ENCODE measurements at places on chromosomes 16 and 17.

- DNase-seq, result no peak
Measured at GRCh38 chr16:51877686-51878085, 669.3 kb downstream of the TOX3 start.

GRCh38 chr16:11393861-11394592 is 48.8 kb downstream of the RMI2 start:
- peak; percentile 20 for DNase-seq

DNA sequence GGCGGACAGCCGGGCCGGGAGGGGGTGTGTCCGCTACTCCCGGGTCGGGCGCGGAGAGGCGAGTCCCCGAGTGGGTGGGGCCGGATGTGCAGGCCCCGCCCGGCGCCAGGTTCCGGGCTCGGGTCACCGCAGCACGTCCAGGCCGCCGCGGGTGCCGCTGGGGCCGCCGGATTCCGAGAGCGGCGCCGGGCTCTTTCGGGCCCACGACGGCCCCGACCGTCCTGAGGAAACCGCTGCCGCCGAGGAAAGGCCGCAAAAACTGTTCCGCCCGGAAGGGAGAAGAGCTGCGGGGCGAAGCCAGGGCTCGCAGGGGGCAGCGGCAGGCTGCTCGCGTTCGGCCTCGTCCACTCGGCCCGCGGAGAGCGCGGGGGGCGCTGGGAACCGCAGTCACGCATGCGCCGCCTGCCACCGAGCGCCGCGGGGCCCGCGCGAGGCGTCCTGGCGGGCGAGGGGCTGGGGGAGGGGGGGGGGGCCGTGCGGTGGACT is at the start of gene ZKSCAN2:
TSS of gene ZKSCAN2 (minus strand) at position 376 of the 486 bp plus-strand sequence. CDS start 718 bp downstream, outside the sequence.
- DNase-seq, result peak; percentile 97

DNA sequence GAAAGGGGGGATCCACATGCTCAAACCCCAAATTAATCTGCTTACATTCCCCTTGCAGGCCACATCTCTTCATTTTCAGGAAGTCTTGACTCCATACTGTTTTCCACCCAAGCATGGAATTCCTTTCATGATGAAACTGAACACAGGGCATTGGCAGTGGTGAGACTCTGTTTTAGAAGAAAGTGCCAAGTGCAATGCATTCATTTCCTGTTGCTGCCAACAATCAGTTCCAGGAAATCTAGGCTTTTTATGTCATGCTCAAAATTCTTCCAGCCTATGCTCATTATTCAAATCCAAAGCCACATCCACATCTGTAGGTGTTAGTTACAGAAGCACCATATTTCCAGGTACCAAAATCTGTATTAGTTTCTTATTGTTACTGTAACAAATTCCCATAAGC is 4.1 kb downstream of the CCL2 start:
- no peak for DNase-seq

Data from D341Med (cell line).